ENCODE measurements at places on chromosomes 12 and 14.

DNA sequence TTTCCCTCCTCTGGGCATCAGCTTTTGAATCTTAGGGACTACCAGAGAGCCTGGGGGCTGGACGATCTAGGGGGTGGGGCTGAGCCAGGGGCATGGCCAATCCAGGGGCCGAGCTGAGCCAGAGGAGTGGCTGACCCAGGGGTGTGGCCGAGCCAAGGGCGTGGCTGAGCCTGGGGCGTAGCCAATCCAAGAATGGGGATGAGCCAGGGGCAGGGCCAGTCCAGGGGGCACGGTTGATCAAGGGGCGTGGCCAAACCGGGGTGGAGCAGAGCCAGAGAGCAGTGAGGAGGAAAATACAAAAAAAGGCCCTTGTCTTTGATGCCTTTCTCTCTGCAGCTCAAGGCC, 219.3 kb upstream of the NOS1 start:
- DNase-seq = no peak

- no peak for DNase-seq
Observed at GRCh38 chr12:132584429-132584828, 26.0 kb downstream of the LRCOL1 start.

GRCh38 chr14:50598765-50599164, 38.8 kb downstream of the ATL1 start:
- no peak for DNase-seq

DNA sequence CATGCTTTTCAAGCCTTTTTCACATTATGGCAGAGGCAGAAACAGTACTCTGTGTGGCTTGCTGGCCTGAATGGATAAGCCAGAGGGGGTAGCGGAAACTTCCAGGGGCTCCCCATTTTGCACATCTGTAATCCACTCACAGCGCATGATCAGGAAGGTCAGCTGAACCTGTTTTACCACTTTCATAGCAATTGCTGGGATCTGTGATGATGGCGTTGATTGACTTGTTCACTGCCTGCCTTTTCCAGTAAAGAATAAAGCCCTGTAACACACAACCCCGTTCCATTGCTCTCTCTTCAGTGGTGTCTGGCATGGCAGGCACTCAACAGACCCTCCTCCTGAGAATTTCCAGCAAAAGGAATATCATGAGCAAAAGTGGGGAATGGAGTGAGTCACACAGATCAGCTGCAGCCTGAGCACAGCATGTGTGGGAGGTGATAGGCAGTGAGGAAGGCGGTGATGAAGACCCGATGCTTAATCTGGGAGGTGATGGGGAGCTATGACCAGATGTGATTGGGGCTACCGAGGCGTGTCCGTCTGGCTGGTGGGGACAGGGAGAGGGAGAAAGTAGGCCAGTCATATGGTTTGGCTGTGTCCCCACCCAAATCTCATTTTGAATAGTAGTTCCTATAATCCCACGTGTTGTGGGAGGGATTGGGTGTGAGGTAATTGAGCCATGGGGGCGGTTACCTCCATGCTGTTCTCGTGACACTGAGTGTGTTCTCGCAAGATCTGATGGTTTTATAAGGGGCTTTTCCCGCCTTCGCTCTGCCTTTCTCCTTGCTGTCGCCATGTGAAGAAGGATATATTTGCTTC, 44.7 kb upstream of the CHST11 start:
- DNase-seq = no peak

GRCh38 chr12:64797156-64797555, 27.3 kb upstream of the TBC1D30 start:
- DNase-seq = no peak

All from stimulated activated CD8-positive, alpha-beta memory T cell treated with anti-CD3 and anti-CD28 coated beads, Interleukin-2, amount 100 ng/mL, for 1 hour (primary cell).